CD4-positive, alpha-beta T cell treated with Interleukin-4 for 1 hour (primary cell): ENCODE measurements at places on chromosomes 11 and 22.

GRCh38 chr11:128283451-128283850, 303.9 kb downstream of the ETS1 start:
- DNase-seq: no peak

DNA sequence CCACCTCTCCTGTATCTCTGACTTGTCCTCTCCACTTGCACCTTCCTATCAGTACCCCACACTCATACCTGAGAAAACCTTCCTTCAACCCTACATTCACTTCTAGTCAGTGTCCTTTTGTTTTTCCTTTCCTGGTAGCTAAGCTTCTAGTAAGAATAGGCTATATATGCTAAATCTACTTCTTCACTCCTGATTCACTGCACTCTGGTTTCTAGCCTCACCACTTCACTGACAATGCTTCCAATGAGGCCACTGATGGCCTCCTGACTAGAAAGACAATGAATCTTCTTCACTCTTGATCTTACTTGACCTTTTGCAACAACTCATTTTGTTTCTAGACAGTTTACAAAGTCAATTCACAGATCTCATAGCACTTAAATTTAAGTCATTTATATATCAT, 52.0 kb downstream of the RELT start:
- DNase-seq: no peak

- DNase-seq: no peak
Observed at GRCh38 chr11:30983143-30983542, 386.4 kb downstream of the DCDC1 start.

GRCh38 chr11:44006917-44007361, 40.8 kb upstream of the ACCSL start:
- no peak for DNase-seq

DNA sequence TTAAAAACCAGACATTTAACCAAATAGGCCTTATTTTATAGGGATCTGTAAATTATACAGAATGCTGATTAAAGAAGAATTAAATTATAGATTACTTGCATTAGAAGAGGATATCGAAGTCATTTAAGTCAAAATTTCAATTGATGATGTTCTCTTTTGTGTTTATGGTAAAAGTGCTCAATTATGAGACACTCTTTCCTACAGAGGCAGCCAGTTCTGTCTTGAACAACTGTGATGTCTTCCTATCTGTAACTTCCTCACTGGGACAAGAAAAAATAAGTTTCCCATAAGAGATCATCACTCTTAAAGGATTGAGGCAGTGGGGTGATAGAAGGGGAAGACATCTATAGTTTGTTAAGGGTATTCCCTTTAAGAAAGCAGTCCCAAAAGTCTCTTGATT, 613.5 kb downstream of the INSC start:
- DNase-seq: no peak

DNA sequence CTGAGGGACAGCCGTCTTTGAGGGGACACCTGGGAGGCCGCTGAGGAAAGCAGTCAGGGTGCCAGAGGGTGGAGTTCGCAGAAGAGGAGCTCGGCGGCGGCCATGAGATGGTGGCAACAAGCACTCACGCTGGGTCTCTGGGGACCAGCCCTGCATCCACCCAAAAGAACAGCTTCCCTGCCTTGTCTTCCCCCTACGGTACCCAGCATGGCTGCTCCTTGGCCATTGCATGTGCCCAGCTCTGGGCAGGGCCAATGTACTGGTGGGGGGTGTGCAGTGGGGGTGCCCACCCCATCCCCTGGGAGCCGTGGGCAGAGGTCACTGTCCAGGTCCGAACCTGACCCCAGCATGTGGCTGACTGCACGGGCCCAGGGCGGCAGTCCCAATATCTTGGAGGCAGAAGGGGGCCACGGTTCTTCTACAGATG, 42.3 kb downstream of the OSBPL5 start:
- DNase-seq: no peak

GRCh38 chr22:46593211-46593681, 26.9 kb upstream of the GRAMD4 start:
- DNase-seq: no peak

- DNase-seq: no peak
Observed at GRCh38 chr11:2929531-2929949, 320 bp upstream of the PHLDA2 start.

- no peak for DNase-seq
Observed at GRCh38 chr22:48277868-48278581, 1515.6 kb downstream of the TBC1D22A start.

GRCh38 chr11:115545581-115546210, 41.5 kb upstream of the CADM1 start:
- DNase-seq: no peak

DNA sequence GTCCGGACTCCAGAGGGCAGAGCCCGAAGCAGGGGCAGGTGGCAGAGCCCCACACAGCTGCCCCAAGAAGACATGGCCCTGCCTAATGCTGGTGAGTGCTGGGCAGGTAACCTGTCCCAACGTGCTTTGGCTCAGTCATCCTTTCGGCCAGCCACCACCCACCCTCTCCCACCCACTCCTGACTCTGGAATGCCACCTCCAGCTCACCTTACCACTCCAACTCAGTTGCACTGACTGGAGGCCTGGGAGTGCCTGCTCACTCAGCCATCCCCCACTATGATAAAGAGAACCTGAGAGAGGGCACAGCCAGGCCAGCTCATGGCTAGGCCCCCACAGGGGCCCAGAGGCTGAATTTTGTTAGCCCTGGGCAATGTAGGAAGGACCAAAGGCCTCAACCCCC, 53.8 kb upstream of the MPEG1 start:
- DNase-seq: no peak

- no peak for DNase-seq
Observed at GRCh38 chr11:19907839-19908238, 195.2 kb downstream of the NAV2 start.

GRCh38 chr22:50139843-50140415, 30.6 kb upstream of the PANX2 start:
- DNase-seq: no peak

DNA sequence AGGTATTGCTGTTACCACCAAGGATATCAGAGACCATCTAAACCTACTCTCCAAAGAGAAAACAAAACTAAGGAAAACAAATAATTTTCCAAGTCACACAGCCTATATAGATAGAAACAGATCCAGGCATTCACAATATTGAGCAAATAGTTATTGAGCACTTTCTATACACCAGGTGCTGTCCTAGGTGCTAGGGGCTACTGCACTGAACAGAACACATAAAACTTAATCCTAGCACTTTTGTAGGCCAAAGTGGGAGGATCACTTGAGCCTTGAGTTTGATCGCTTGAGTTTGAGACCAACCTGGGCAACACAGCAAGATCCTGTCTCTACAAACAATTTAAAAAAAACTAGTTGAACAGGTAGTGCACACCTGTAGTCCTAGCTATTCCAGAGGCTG, 44.6 kb downstream of the SERGEF start:
- DNase-seq: no peak

DNA sequence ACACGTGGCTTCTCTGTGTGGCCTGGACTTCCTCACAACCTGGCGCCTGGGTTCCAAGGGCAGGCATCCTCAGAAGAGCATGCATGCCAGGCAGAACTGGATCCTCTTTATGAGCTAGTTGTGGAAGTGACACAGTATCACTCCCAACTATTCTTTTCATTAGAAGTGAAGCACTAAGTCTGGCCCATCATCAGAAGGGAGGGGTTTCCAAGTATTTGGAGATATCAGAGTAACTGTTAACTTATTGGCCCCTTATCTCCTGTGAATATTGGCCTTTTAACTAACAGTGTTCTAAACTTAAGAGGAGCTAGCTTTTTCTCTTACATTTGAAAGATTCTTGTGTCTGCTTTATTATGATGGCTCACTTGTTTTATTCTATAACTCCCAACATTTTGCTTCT, 35.5 kb downstream of the FDX1 start:
- no peak for DNase-seq

DNA sequence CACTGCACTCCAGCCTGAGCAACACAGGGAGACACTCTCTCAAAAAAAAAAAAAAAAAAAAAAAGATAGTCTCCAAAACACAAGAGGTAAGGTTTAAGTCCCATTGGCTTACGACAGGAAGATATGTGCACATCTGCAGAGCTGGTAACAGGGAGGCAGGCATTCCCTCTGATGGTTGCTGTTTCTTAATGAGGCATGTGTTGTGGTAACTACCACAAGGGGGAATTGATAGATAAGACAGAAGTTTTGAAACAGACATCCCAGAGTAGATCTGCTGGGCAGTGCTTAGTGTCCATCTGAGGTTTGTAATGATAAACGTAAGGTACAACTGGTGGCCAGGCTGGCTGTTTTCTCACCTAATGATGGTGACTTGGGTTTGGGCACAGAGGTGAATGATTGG, 4.7 kb downstream of the EIF1AD start:
- DNase-seq: no peak

DNA sequence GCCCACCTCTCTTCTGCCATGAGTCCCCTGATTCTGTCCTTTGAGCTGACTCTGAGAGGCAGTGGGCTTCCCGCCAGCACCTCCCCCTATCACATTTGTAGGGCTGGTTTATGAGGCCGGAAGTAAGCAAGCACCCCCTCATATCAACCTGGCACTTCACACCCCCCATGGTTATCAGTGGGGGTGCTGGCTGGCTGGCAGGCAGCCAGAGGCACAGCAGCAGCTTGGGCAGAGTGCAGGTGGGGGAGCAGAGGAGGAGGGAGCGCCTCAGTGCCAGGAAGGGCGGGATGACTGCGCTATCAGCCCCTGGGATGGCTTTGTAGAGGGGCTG, 22.9 kb upstream of the CHRM4 start:
- no peak for DNase-seq

GRCh38 chr11:59556115-59556916, 45.0 kb downstream of the OR4D9 start:
- peak; percentile 65 for DNase-seq

GRCh38 chr11:124658986-124659385, 14.6 kb downstream of the SIAE start:
- DNase-seq: no peak

DNA sequence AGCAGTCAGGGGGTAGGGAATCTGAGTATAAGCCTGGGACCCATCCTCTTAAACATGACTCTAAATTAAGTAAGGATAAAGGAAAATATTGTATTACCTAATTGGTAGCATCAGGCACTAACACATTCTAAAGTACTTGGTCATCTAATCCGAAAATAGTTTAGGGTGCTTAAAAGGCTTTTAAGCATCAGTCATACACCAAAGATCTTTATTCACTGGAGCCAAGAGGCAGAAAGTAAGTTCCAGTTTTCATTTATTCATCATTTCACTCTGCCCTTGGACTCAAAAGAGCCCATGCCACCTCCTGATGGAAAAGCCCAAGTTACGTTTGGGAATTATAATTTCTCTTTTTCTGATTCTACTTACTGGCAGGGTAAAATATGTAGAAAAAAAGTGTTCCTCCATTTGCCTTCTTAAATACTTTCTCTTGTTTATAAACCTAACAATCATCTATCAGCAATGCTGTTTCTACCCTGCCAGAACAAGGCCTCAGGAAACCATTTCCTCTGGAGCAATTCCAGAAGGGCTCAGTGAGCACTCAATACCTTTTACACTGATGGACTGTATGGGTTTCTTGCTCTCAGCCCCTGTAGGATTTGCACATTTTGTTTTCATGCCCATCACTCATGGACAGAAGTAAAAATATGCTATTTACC, 120.1 kb upstream of the SLC5A12 start:
- DNase-seq: no peak

DNA sequence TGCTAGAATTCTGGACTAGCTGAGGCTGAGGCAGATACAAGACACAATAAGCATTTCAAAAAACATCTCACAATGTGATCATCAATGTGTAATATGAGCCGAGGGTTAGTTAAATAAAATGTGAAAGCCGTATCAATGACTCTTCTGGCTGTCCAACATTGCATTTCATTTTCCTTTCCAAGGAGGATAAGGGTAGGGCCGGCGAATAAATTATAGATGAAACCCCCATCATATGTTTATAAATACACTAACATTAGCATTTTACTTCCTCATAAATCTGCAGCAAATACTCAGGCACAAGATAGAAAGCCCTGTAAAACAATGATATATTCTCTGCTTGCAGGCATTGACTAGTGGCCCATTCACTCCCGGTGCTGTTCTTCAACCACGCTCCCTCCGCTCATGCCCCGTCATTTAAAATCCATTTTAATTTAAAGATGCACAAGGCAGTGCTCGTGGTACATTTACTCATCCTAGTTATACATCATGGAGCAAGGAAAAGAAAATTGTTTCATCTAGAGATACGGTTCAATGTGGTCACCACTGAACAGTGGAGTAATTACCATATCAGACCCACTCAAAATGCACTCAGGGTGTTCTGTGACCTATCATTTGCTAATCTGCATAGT, 59.9 kb upstream of the RCN1 start:
- no peak for DNase-seq

DNA sequence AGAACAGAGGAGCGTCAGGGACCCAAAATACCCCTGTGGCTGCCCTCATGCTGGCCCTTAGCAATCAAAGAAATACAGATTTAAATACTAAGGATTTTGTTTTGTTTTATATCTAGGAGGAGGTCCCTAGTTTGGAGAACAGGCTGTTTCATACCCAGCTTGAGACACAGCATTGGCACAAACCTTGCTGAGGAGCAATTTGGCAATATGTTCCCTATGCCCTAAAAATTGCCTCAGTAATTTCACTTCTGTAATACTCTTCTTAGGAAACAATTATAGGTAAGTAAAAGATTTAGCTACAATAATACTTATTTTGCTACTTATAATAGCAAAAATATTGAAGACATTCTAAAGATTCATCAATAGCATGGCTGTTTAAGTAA, 37.0 kb downstream of the TSKU start:
- DNase-seq: no peak

GRCh38 chr22:46460857-46461256, 76.6 kb downstream of the CELSR1 start:
- DNase-seq: no peak

- no peak for DNase-seq
Observed at GRCh38 chr22:49323751-49324415, 503.8 kb downstream of the BRD1 start.

- DNase-seq: no peak
Observed at GRCh38 chr11:12674571-12674935, 332 bp downstream of the TEAD1 start.

DNA sequence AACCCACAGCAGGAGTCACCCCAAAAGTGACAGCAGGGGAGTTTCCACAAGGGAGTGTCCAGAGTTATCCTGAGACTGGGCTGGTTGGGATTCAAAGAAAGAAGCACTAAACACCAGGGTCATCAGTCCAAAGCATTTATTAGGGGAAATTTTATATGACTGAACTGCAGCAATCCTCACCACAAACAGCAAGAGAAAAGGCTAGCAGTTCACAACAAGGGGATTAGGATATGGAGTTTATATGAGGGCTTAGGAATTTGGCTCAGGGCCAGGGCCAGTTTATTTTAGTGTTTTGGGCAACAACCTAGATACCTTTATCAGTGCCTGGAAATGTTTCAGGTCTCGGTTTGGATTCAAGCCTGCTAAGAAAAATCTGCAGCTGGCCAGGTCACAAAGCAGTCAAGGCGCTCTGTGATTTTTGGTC, 4.6 kb upstream of the TMEM126A start:
- no peak for DNase-seq

- no peak for DNase-seq
Observed at GRCh38 chr22:32776802-32777201, 24.7 kb upstream of the TIMP3 start.
